ENCODE measurements at places on chromosomes 13 and 19.

DNA sequence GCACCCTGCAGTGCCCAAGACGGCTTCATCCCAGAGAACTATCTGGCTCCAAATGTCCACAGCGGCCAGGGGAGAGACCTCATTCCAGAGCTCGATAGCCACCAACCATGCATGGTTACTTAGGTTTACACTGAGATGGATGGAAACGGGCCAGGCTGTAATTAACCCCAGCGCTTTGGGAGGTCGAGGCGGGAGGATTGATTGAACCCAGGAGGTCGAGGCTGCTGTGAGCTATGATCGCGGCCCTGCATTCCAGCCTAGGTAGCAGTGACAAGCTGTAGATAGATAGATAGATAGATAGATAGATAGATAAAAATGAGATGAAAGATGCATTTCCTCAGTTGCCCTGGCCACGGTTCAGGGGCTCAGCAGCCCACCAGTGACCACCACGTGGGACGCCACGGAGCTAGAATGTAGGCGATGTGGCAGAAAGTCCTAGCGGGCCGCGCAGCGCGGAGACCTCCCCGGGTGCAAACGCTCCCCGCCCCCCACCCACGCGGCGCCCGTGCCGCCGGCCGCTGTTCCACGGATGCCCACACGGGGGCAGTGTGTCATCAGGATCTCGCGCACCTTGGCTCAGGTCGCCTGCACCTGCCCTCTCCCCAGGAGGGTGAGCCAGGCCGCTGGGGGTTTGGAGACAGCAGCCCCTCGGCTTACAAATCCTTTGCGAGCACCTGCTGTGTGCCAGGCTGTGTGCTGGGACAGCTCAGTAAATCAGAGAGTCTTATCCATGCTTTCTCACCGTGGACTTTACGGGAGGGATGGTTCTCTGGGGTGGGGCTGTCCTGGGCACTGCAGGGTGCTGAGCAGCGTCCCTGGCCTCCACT lies 13.5 kb upstream of the TLE5 start:
- peak; percentile 81 for ATAC-seq

DNA sequence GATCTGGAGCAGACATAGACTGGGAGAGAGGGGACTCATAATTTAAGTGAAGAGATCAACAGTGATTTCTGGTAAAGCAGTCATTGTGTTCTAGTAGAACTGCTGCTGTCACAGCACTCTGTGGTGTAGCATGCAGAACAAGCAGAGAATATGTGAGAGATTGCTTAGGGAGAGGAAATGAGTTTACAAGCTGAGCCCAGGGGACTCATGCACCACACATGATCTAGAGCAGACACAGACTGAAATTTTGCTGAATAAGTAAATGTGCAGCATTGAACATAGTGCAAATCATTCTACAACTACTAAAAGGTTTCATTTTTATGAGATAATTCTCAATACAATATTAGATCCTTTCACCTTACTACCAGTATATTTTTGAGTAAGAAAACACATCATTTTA lies 125.7 kb downstream of the MYO16 start:
- ATAC-seq = no peak

DNA sequence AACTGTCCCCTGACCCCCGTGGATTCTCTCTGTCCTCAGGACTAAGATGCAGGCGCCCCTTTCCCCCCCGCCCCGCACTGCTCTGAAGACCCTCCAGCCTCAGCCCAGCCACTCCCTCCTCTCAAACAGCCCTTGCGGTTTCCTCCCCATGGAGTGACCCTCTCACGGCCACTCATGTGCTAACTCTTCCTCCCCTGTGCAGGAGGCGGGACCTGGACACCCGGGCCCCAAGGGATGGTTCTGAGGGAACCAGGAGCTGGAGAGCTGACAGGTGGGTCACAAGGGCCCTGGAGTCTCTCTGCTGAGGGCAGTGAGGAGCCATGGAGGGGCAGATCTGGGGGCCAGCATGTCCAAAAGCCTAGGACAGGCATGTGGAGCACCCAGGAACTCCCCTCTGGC lies 1.9 kb downstream of the ISOC2 start:
- no peak for ATAC-seq

GRCh38 chr13:83125791-83126190 lies 756.5 kb downstream of the SLITRK1 start:
- no peak for ATAC-seq

GRCh38 chr13:24056616-24057137 lies 103.8 kb upstream of the SPATA13 start:
- no peak for ATAC-seq

- no peak for ATAC-seq
Observed at GRCh38 chr13:102707467-102707866, 12.6 kb upstream of the METTL21C start.

Measured in activated T-helper 17 cell treated with anti-CD3 and anti-CD28 coated beads, Interleukin-2, amount 50 U/mL, for 72 hours (primary cell).